ENCODE measurements at places on chromosomes 3 and 15. TPM values are rescaled to one million over a fixed set of nuclear protein-coding genes. Genes with fewer than 3 reads are reported as not detected.
A peak's percentile ranks its signal among the peaks of the same experiment; 100 is the strongest.

GRCh38 chr3:116929505-116930222 lies 220.1 kb downstream of the TUSC7 start:
- no peaks in the 10 kb centered on the region for H3K27me3 ChIP-seq
- no peaks in the 10 kb centered on the region for H3K36me3 ChIP-seq
- DNase-seq = no peak
- no peak overlapping the region for H3K27ac ChIP-seq

- no peaks in the 10 kb centered on the region for H3K36me3 ChIP-seq
- H3K4me1 ChIP-seq = peaks cover 4% of the 10 kb centered on the region
- no peak overlapping the region for H3K4me3 ChIP-seq
- peak overlapping the region; percentile 93 for H3K27ac ChIP-seq
Observed at GRCh38 chr3:48402281-48402732, 27.6 kb downstream of the PLXNB1 start.

DNA sequence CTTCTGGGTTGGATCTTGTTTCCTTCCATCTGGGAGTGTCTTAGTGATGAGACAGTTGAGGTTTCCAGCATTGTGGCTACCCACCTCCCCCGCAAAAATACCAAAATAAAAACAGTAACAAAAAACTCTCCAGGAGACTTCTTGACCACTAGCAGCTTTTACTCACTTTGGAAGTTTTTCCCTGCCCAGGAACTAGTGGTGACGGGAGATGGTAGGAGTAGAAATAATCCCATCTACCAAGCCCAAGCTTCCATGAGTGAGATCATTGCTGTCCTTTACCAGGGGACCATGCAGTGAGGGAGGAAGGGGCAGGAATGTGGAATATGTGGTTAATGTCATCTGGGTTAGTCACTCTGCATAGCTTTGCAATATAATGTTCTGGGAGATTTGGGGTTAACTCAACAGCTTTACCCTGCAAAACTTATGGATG lies 187.7 kb downstream of the ITPR1 start:
- H3K4me1 ChIP-seq = no peaks in the 10 kb centered on the region
- DNase-seq = no peak
- H3K27me3 ChIP-seq = no peaks in the 10 kb centered on the region
- no peaks in the 10 kb centered on the region for H3K36me3 ChIP-seq
- no peak overlapping the region for H3K4me3 ChIP-seq
- no peak overlapping the region for H3K27ac ChIP-seq

DNA sequence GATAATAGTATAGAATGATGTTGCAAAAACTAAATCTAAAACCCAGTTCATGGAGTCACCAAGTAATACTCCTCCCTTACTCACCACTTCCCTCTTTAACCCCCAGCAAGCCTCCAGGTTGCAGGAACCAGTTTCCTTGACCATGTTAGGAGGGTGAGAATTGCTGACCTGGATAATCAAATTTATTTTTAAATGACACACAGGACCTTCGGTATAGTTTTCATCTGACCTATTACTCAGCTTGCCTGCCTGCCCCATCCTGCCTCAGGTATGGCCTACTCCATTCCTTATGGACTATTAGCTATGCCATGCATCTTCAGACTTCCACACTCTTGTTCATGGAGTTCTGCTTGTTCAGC lies 883 bp downstream of the RTP4 start:
- H3K4me3 ChIP-seq = peak overlapping the region; percentile 48
- H3K27ac ChIP-seq = peak overlapping the region; percentile 97
- no peaks in the 10 kb centered on the region for H3K4me1 ChIP-seq
- DNase-seq = no peak

- no peaks in the 10 kb centered on the region for H3K4me1 ChIP-seq
- H3K27ac ChIP-seq = no peak overlapping the region
- no peaks in the 10 kb centered on the region for H3K27me3 ChIP-seq
- no peaks in the 10 kb centered on the region for H3K36me3 ChIP-seq
- no peak overlapping the region for H3K4me3 ChIP-seq
- DNase-seq = no peak
Observed at GRCh38 chr3:149663966-149664365, 6.1 kb upstream of the WWTR1 start.

- H3K4me3 ChIP-seq = no peak overlapping the region
- no peaks in the 10 kb centered on the region for H3K36me3 ChIP-seq
- no peaks in the 10 kb centered on the region for H3K27me3 ChIP-seq
- H3K4me1 ChIP-seq = no peaks in the 10 kb centered on the region
- H3K27ac ChIP-seq = no peak overlapping the region
Observed at GRCh38 chr15:58487724-58488120, 55.9 kb downstream of the LIPC start.

DNA sequence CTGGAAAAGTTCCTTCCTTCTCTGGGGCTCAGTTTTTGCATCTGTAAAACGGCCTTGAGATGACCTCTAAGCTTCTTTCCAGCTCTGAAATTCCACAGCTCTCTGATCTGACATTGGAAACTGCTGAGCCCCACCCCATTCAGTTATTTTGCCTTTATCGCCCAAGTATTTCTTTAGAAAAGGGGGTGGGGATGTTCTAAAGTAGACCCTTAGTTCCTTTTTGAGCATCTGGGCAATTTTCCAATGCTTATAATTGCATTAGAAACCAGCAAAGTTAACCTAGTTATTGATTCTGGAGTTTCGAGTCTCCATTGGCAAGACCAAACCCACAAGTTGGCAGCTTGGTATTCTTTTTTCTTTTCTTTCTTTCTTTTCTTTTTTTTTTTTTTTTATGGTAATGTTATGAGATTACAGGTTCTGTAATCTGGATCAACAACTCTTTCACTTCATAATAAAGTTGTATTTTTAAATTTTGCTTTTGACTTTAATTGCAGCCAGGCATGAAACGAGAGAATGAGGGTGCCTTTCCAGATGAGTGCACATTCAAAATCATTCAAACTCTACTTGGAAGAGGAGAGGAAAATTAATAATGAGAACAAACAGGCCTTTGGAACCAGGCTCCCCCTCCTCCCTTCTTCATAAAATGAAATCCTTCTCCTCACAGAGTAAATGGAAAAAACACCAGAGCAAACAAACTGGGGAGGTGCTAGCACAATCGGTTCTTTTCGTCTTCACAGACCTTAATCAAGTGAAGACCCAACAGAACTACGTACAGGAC lies 76.8 kb upstream of the LRIG1 start:
- no peak for DNase-seq
- H3K27ac ChIP-seq = no peak overlapping the region
- H3K27me3 ChIP-seq = no peaks in the 10 kb centered on the region
- H3K4me1 ChIP-seq = no peaks in the 10 kb centered on the region
- H3K4me3 ChIP-seq = no peak overlapping the region
- H3K36me3 ChIP-seq = no peaks in the 10 kb centered on the region

DNA sequence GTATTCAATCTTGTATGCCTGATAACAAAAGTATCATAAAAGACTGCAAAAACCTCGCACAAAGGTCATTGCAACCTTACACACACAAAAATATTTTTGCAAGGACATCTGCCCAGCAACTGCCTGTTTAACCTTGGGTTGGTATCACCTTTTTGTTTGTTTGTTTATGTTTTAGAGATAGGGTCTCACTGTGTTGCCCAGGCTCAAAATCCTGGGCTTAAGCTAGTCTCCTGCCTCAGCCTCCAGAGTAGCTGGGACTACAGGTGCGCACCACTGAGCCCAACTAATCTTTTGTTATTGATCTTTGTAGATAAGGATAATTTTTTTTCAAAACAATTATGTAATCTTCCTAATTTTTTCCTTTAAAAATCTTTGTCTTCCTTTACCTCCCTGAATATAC lies 54.2 kb downstream of the SPTSSB start:
- no peaks in the 10 kb centered on the region for H3K27me3 ChIP-seq
- H3K27ac ChIP-seq = no peak overlapping the region
- H3K4me1 ChIP-seq = no peaks in the 10 kb centered on the region
- no peak overlapping the region for H3K4me3 ChIP-seq
- DNase-seq = no peak
- no peaks in the 10 kb centered on the region for H3K36me3 ChIP-seq

- no peaks in the 10 kb centered on the region for H3K27me3 ChIP-seq
- no peak overlapping the region for H3K27ac ChIP-seq
- H3K4me1 ChIP-seq = no peaks in the 10 kb centered on the region
- H3K36me3 ChIP-seq = no peaks in the 10 kb centered on the region
- no peak overlapping the region for H3K4me3 ChIP-seq
Observed at GRCh38 chr15:48242015-48242414, 35.9 kb downstream of the SLC12A1 start.

DNA sequence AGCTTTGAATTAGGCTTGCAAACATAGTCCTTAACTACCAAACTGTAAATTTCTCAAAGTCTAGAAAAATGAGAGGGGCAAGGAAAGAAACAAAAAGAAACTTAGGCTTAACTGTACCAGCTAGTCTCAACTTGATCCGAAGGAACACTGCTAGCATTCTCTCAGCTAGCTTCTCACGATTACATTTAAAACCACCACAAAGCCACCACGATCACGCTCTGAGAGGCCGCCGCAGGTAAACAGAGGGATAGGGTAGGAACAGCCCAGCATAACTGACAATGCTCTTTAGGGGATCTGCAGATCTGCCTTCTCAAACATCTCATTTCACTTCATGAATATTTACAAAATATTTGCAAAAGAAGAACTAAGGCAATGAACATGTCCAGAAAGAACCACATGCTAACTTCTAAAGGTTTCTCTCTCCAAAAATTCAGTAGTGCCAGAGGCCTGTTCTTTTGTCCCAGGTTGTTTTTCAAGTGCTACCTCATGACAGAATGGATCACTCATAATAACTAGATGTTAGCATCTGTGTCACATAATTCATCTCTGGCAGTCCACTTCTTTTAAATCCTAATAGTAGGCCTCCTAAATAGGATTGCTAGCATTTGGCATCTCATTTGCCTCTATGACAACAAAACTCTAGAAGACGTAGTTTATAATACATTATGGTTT lies 18.9 kb downstream of the VGLL4 start:
- no peaks in the 10 kb centered on the region for H3K4me1 ChIP-seq
- no peak overlapping the region for H3K27ac ChIP-seq
- H3K4me3 ChIP-seq = no peak overlapping the region
- no peak for DNase-seq
- no peaks in the 10 kb centered on the region for H3K27me3 ChIP-seq

DNA sequence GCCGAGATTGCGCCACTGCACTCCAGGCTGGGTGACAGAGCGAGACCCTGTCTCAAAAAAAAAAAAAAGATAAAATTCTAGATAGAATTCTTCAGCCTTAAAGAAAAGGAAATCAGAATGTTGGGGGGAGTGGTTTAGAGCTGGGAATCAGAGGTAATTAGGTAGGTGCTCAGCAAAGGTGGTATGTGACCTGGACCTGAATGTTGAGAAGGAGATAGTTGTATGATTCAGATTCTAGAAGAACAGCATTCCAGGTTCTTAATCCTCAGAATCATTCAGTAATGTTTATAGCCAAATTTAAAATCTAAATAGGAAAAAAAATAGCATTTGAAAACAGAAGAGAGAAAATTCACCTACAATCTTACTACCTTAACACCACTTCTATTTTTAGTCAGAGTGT lies 71.3 kb upstream of the UBE2E1 start:
- no peaks in the 10 kb centered on the region for H3K36me3 ChIP-seq
- H3K4me1 ChIP-seq = no peaks in the 10 kb centered on the region
- no peak overlapping the region for H3K27ac ChIP-seq
- no peak overlapping the region for H3K4me3 ChIP-seq
- no peaks in the 10 kb centered on the region for H3K27me3 ChIP-seq

- H3K4me1 ChIP-seq = no peaks in the 10 kb centered on the region
- no peaks in the 10 kb centered on the region for H3K27me3 ChIP-seq
- DNase-seq = no peak
- no peak overlapping the region for H3K4me3 ChIP-seq
- H3K36me3 ChIP-seq = no peaks in the 10 kb centered on the region
Observed at GRCh38 chr3:57778494-57778893, 22.4 kb downstream of the SLMAP start.

DNA sequence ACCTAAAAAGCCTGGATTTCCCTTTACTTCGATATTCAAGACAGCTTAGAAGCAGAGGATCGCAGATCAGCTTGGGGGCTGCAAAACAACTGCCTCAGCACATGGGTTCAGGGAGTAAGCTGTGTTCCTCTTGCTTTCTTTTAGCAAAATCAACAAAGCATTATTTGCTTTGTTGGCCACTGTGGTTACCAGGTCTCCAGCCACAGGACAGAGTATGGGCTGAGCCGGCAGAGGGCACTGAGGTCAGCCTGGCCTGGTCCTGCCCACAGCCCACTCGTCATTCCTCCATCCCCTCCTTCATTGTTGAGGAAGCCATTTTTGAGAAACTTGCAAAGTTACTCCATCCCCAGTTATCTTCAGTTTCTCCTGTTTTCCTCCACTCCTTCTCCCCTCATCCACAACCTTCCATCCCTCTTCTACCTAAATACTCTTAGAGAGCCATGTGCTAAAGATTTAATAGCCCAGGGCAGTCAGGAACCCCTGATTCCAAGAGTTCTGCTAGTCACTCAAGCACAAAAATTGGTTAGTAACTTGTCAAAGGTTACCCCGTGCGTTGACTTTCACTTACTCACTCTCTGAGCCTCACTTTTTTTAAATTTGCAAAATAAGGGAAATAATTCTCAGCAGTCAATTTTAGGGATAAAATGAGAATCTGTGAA lies 60.0 kb upstream of the HES1 start:
- no peak overlapping the region for H3K27ac ChIP-seq
- no peaks in the 10 kb centered on the region for H3K27me3 ChIP-seq
- no peak for DNase-seq
- H3K4me3 ChIP-seq = no peak overlapping the region
- H3K36me3 ChIP-seq = no peaks in the 10 kb centered on the region

GRCh38 chr3:114721864-114722263 lies 425.2 kb downstream of the ZBTB20 start:
- H3K4me3 ChIP-seq = no peak overlapping the region
- DNase-seq = no peak
- H3K36me3 ChIP-seq = no peaks in the 10 kb centered on the region
- no peak overlapping the region for H3K27ac ChIP-seq

GRCh38 chr3:117439812-117440211 lies 730.2 kb downstream of the TUSC7 start:
- no peaks in the 10 kb centered on the region for H3K36me3 ChIP-seq
- H3K4me3 ChIP-seq = no peak overlapping the region
- no peak for DNase-seq
- no peak overlapping the region for H3K27ac ChIP-seq
- H3K4me1 ChIP-seq = no peaks in the 10 kb centered on the region

GRCh38 chr3:126274735-126275619 lies 82.2 kb downstream of the KLF15 start:
- H3K27me3 ChIP-seq = no peaks in the 10 kb centered on the region
- H3K36me3 ChIP-seq = no peaks in the 10 kb centered on the region
- H3K4me3 ChIP-seq = no peak overlapping the region
- no peak for DNase-seq
- no peak overlapping the region for H3K27ac ChIP-seq

DNA sequence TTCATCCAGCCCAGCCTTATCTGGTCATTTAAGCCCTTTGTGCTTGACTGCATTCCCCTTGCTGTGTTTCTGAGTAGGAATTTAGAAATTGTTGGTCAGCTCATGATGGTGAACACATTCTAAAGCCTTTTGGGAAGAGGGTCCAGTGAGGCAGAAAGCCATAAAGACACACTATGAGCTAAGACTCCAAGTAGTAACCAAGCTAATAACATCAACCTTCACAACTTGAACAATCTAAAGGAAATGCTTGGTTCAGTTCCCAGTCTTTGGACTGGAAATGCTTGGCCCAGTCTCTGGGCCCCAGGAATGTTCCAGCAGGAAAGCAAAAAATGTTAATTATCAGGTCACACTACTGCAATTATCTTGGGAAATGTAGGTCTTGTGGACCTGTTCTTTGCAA lies 7.7 kb downstream of the PLSCR1 start:
- H3K4me3 ChIP-seq = peak overlapping the region; percentile 41
- H3K36me3 ChIP-seq = no peaks in the 10 kb centered on the region
- no peaks in the 10 kb centered on the region for H3K4me1 ChIP-seq
- no peaks in the 10 kb centered on the region for H3K27me3 ChIP-seq
- peak overlapping the region; percentile 56 for H3K27ac ChIP-seq

GRCh38 chr15:92288755-92289154 lies 104.9 kb upstream of the ST8SIA2 start:
- H3K4me3 ChIP-seq = no peak overlapping the region
- H3K4me1 ChIP-seq = no peaks in the 10 kb centered on the region
- no peak for DNase-seq
- no peak overlapping the region for H3K27ac ChIP-seq
- H3K27me3 ChIP-seq = peaks cover 3% of the 10 kb centered on the region

The POLQ gene
- total RNA-seq = 0.29 TPM

The UNC13C gene
- 2.9 TPM for total RNA-seq

All from breast epithelium (tissue), 4 donors.